Suppressor macrophage treated with lipopolysaccharide for 4 hours (primary cell): ENCODE measurements at places on chromosomes 1 and 21.

DNA sequence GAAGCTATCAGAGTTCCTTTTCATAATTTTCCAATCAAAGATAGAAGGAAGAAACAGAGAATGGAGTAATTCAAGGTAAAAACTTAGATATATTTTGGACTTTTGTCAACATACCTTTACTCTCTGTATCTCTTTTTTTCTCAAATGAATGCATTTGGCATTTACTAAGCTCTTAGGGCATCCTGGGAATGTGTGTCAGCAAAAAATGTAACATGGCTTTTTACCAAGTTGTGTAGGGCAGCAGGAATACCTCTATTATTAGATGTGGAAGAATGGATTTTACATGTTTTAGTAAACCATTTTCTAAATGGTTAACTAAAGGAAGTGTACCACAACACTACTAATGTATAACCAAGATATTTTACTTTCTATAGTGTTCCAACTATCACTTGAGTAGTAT is 4.2 kb upstream of the COL11A1 start:
- no peak for DNase-seq

- DNase-seq: no peak
These were observed 38.6 kb downstream of the MEF2D start for GRCh38 chr1:156461781-156462647.

DNA sequence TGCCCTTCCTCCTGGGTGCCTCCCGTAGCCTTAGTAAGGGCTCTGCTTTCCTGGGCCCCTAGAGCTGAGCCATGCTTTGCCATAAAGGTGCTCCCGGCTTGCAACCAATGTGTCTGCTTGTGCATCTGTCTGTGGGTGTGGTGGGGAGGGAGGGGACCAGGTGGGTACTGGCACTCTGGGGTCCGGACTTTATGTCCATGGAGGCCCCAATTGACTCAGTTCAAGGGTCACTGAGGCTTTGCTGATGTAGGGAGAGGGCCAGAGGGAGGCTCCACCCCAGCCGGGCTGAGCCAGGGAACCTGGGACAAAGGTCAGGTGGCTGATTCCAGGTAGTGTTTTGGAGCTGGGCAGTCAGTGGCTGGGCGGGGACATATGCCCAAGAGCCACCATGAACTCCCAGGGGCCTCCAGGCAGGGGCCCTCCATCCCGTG is 15.0 kb downstream of the TNFRSF25 start:
- no peak for DNase-seq

DNA sequence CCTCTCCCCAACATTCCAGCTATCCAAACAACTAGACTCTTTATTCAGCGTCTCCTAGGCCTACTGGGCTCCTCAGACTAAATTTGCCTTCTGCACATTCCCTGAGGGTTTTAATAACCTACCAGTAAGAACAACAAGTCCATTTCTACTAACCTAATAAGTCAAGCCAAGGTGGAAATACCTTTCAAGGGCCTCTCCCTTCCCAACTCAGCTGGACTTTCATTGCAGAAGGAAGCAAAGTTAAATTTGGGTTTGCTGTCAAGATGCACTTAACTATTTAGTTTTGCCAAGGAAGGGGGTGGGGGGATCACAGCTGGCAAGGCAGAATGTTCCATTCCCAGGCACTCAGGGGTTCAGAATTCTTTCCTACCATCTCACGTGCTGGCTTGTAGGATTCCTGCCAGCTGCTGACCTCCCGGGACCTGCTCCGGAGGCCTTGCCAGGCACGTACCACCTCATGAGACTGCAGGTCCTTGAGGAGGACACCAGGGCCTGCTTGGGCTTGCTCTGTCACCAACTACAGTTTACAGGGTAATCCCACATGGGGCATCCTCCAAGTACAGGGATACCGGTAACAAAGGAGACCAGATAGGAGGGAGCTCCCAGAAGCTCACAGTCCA is 29.8 kb downstream of the SLC30A1 start:
- no peak for DNase-seq

DNA sequence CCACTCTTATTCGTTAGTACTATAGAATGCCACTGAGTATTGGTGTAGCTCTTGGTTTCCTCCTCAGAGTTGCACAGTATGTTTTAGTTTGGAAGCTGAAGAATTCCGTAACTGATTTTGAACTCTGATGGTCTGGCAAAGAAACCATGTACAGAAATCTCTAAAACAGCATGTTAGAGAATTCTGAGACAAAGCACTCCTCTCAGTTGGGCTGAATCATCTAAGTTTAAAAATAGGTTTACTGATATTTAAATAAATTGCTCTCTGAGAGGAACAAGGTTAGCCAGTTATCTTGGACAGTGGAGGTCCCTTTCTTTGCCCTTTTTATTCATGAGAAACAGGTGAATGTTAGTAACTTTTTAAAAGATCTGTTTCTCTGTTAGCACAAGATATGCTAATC is 43.8 kb downstream of the NCF2 start:
- DNase-seq: no peak
